Activated naive CD4-positive, alpha-beta T cell treated with anti-CD3 and anti-CD28 coated beads, Interleukin-2, amount 10 ng/mL, durations not matched to agents 7 days and 5 days (primary cell): ENCODE measurements at places on chromosomes 12 and 14.

GRCh38 chr14:71753976-71754375 is 178.3 kb upstream of the RGS6 start:
- DNase-seq: no peak

GRCh38 chr12:83190631-83191390 is 504.1 kb downstream of the TMTC2 start:
- DNase-seq: no peak

DNA sequence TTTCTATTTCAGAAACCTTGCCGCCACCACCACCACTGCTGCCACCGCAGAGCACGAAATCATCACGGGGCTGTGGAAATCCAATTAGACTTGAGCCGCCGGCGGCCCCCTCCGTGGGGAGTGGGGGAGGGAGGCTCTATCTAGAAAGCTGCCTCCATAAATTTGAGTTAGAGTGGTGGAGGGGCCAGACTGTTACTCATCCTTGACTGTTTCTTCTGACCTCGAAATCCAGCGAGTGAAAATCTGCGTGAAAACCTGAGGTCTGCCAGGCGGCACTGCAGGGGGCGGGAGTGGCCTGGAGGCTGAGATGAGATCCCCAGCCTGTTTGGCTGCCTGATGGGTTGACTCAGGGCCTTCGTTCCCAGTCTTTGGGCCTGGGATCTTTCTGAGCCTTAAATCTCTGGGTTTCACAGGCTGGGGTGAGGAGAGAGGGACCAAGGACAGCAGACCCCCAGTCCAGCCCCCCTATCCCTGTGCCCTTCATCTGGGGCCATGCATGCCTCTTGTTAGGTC is 29.9 kb downstream of the TSPAN9 start:
- DNase-seq: no peak

GRCh38 chr14:94390372-94391086 is 2.1 kb upstream of the SERPINA1 start:
- no peak for DNase-seq

DNA sequence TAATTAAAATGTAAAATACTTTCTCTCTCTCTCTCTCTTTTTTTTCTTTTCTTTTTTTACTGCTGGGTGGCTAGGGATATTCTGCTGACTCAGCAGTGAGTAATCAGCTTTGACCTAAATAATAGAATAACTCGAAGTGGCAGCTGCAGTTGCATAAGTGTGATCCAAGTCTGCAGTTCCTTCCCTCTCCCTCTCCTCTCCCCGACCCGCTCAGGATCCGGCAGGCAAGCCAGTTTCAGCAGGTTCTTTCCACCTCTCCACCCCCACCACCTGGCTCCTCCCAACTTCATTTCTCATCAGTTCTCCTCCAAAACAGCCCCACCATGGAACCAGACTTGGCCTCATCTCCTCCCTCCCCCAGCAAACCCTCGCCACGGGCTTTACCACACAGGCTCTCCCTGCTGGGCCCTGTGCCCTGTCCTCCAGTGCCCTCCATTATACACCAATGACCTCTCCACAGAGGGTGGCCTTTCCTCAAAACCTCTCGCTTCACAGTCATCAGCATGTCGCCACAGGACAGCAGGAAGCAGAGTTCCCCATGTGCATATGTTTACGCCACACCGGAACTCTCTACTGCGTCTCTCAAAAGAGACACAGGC is 22.4 kb downstream of the SLC7A8 start:
- DNase-seq: no peak

GRCh38 chr14:51283402-51284085 is 43.5 kb downstream of the TMX1 start:
- DNase-seq: no peak

DNA sequence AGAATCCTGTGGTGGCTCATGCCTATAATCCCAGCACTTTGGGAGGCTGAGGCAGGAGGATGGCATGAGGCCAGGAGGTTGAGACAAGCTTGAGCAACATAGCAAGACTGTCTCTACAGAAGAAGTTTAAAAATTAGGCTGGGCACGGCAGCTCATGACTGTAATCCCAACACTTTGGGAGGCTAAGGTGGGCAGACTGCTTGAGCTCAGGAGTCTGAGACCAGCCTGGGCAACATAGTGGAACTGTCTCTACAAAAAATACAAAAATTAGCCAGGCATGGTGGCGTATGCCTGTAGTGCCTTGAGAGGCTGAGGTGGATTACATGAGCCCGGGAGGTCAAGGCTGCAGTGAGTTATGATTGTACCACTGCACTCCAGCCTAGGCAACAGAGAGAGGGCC is 998 bp upstream of the CYP27B1 start:
- no peak for DNase-seq

- DNase-seq: no peak
Observed at GRCh38 chr12:89877136-89877535, 168.5 kb upstream of the ATP2B1 start.

DNA sequence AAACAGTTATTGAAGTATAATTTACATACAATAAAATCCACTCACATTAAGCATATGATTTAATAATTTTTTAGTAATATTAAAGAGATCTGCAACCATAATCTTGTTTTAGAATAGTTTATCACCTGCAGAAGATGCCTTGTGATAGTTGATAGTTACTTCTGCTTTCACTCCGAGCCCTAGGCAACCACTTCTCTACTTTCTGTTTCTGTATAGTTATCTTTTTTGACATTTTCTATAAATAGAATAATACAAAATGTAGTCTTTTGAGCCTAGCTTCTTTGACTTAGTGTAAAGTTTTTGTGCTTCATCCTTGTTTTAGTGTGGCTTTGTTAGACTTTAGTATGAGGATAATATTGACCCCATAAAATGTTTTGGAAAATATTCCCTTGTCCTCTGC is 111.0 kb downstream of the MNAT1 start:
- DNase-seq: no peak

DNA sequence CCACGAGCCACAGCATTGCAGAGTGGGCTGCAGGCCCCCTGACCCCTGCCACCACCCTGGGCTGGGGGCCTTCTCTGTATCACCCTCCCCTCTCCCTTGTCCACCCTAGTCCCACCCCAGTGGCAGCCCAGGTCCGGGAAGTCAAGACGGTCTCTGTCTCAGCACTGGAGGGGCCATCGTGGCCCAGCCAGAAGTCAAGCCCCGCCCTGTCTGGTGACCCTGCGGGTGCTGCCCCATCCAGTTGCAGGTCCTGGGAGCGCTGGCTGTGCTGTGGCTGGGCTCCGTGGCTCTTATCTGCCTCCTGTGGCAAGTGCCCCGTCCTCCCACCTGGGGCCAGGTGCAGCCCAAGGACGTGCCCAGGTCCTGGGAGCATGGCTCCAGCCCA is 2.7 kb downstream of the PLD4 start:
- DNase-seq: no peak

DNA sequence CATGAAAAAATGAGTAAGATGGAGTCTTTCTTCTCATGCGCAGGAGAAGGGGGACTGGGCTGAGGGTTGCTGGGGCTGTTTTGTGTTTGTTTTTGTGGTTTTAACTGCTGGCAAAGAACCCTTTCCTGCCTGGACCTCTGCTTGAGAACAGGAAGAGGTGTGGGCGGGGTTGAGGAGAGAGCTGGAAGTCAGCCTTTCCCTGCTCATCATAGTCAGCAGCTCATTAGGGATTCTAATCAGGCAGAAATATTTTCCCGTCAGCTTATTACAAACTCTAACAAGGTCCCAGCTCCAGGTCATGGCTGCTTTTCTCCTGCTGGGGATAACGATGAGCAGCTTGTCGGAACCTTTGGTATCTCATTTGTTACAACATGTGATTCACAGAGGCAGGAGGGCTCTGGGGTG is 185.0 kb upstream of the NRXN3 start:
- no peak for DNase-seq

GRCh38 chr14:96660667-96661066 is 136.5 kb upstream of the VRK1 start:
- no peak for DNase-seq

- DNase-seq: no peak
Observed at GRCh38 chr12:108530161-108530560, 15.1 kb downstream of the FICD start.

DNA sequence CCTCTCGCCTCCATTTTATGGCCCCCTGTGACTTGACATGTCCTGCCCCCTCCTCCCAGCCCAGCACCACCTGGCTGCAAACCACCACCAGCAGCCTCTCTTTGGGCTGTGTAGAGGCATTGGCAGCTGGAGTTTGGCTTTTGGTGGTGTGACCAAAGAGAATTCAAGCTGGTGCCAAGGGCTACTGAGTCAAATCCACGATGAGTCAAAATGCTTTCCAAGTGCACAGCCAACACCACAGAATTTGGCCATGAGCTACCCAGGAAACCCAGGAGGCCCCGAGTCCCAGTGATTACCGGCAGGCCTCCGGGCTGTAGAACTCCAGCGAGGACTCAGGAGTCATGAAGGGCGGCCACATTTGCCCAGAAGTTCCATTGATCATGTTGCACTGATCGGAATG is 53.8 kb downstream of the SCARB1 start:
- DNase-seq: no peak

DNA sequence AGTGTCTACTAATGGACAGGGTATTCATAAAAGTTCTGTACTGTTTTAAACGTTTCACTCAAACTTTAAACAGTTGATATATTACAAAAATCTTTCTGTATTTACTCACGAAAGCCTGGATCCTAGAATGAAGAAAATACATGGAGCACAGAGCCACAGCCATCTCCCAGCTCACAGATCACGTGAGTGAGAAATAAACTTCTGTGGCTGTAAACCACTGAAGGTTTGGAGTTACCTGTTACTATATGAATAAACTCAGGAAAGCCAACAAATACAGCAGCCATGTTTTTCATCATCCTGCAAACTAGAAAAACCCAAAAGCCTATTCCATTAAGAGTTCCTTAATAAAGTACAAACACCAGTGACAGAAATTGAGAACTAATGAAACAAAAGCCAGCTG is 867 bp upstream of the TDG start:
- no peak for DNase-seq

DNA sequence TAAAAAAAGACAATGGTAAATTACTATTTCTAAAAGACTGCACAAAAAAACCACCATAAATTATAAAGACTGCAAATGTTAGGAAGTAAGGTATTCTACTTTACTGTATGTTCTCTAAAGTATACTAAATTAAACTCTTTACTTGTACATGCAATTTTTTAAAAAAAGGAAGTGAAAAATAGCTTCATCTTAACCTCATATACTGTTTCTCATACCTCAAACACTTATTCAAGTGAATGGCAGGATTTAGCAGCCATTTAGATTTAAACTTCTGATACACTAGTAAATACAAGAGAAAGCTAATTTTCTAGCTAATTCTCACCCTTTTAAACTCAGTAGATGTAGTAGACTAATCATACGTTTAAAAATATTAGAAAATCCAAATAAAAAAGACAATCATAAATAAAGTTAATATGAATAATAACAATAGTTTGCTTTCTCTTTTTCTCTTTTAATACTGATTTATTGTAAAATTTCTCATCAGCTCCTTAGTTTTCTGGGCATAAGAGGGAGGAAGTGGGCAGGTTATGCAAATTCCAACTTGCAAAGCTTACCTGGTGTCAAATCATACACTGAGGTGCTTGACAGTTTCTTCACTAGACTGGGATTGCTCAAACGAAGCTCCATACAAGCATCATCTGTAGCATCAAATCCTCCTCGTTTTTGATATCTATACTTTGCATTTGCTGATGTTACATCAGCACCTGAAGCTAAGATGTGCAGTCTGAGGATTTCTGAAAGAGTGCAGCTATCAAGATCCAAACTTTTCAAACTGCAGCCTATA is 71.0 kb upstream of the CFL2 start:
- DNase-seq: no peak

- DNase-seq: no peak
Observed at GRCh38 chr14:94449930-94450329, 2.7 kb downstream of the SERPINA11 start.

DNA sequence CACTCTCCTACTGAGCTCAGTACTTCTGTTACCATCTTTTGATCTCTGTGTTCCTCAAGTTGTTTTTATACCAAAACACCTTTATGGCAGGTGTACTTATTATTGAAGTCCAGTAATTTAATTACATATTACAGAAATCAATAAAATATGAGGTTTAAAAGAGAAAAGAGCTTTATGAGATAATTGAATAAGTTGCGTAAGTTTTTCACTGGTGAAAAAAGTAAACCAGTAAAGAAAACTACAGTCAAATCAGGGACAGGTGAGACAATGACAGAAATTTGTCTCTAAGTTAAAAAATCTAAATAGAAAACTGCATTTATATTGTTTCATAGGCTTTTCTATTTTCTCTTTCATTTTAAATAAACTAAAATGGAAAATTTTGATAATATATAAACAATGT is 29.1 kb upstream of the PTPRB start:
- no peak for DNase-seq

GRCh38 chr14:65413739-65414045 is 1.2 kb downstream of the FUT8 start:
- no peak for DNase-seq

DNA sequence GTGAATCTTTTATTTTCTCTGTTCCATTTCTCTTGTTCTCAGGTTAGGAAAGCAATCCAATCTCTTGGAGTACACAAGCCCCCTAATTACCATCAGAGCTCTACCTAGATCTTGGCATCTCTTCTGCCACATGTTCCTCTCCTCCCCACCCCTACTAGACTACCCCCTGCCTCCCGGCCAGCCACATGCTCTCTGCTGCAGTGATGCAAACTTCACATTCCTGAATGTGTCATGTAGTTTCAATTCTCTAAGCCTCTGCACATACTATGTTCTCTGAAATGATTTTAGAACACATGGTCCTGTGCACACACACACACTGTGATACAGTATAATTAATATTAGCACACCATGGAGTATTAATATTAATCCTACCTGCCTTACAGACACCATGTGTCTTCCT is 104.6 kb downstream of the EFCAB11 start:
- DNase-seq: no peak

DNA sequence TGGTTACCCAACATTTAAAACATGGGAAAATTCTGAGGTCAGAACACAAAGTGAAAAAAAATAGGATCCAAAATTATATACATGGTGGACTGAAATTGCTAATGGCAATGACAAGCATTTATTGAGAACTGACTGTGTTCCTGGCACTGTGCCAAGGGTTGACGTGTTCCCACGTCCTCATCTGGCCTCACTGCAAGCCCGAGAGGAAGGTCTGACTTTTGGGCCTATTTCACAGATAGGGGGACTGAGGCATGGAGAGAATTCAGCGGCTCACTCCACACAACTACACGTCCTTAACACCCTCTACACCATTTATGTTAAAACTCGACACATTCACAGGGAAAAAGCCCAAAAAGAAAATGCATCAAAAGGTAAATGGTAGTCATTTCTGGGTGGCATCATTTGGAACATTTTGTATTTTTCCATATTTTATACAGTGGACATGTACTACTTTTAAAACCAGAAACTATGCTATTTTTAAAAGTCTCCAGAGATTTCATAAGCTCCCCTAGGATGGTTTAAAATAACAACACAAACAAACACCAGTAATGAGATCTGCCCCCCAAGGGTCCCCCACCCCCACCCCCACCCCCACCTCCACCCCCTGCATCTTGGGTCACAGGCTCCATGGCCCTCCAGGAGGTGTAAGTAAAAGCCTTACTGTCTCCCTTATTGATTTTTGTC is 27.7 kb downstream of the CLMN start:
- DNase-seq: no peak
